ENCODE measurements at places on chromosomes 11 and 22.

- no peak for DNase-seq
These were observed 408.3 kb upstream of the CADM1 start for GRCh38 chr11:115912484-115912945.

DNA sequence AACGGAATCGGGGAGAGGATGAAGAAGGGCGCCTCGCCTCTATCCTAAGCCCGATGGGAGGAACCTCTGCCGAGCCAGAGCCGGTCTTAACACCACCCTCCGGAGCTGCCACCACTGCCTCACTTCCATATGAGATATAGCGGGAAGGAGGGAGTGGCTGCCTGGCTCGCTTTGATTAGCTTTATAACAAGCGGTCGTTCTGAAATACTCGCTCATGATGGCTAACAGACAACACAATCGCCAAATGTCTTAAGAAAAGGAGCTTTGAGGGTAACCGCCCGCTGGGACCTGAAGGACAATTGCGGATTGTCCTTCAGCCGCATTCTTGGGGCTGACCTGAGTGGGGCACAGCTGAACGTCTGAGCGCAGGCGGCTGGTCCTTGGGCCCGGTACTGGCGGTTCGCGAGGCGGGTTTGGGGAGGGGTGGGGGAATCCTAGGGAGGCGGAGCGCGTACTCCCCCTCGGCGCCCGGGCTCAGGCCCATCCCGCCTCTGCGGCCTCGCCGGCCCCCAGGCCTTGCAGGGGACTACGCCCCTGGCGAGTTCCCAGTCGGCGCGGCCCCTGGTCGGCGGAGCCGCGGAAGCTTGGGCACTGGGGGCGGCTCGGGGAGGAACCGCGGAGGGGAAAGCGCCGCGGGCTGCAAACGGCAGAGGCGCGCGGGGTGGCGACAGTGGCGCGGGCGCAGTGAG lies at the start of gene PLAAT5:
TSS of gene PLAAT5 (minus strand) at position 617 of the 689 bp plus-strand sequence. CDS start at position 484, 133 bp downstream.
- DNase-seq, result peak; percentile 36

- DNase-seq, result no peak
These were observed 1018.9 kb downstream of the DLG2 start for GRCh38 chr11:84607975-84608836.

DNA sequence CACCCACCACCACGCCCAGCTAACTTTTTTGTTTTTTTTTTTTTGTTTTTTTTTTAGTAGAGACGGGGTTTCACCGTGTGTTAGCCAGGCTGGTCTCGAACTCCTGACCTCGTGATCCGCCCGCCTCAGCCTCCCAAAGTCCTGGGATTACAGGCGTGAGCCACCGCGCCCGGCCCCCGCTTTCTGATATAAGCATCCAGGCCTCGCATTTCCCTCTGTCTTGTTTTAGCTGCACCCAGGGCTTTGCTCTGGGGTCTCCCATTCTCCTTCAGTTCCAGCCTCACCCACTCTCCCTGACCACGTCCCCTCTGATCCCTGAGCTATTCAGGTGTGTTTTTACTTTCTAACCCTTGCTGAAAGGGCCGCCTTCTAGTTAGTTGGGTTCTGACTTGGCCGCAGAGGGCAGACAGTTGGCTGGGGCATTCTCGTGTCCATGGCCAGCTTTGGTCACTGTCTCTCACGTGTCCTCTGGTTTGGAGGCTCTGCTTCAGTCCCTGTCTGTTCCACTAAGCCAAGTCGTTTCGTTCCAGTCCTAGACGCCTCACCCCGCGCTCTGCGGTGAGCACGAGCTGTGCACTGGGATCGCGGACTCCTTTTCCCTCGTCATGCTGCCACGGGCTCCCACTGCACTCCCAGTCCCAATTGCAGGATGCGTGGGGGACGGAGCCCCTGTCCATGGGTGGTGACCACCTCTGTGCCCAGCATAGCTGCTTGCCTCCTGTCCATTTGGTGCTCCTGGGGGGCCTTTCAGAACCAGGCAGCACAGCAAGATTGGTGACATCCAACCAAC lies 6.0 kb upstream of the TNNT3 start:
- no peak for DNase-seq

DNA sequence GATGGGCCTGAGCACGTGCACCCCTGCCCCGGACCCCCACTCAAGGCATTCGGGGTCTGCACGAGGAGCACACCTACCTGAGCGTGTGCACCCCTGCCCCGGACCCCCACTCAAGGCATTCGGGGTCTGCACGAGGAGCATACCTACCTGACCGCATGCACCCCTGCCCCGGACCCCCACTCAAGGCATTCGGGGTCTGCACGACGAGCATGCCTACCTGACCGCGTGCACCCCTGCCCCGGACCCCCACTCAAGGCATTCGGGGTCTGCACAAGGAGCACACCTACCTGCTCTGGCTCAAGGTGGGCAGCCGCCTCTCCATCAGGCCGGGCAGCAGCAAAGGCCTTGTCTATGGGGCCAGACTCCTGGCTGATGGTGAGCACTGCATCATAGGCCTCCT lies 48.7 kb upstream of the LRRC32 start:
- no peak for DNase-seq

GRCh38 chr22:44180706-44181032 lies at the start of gene PARVG:
PARVG (plus strand) TSS chr22:44180925; CDS start chr22:44183330, 2,405 bp downstream.
- DNase-seq, result peak; percentile 43

DNA sequence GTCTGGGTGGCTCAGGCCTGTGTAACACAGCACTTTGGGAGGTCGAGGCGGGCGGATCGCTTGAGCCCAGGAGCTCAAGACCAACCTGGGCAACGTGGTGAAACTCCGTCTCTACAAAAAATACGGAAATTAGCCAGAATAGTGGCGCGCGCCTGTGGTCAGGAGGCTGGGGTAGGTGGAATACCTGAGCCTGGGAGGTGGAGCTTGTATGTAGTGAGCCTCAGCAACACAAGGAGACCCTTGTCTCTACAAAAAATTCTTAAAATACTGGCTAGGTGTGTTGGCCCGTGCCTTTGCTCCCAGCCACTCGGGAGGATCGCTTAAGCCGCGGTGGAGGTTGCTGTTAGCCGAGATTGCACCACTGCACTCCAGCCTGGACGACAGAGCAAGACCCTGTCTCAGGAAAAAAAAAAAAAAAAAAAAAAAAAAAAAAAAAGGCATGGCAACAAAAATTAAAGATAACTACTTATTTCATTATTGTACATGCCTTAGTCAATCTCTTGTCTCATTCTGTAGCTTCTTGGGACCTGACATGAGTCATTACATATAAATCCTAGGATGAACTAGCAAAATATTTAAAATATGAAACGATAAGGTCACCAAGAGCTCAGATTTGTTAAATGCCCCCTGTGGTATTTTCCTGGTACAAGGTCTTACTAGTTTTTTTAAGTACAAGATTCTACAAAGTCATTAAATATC lies 1.1 kb downstream of the TAF1D start:
- DNase-seq, result peak; percentile 28

GRCh38 chr22:40637183-40638150 lies 948 bp upstream of the MRTFA start:
- DNase-seq, result peak; percentile 67

- no peak for DNase-seq
These were observed 55.5 kb downstream of the CLPB start for GRCh38 chr11:72378704-72379383.

DNA sequence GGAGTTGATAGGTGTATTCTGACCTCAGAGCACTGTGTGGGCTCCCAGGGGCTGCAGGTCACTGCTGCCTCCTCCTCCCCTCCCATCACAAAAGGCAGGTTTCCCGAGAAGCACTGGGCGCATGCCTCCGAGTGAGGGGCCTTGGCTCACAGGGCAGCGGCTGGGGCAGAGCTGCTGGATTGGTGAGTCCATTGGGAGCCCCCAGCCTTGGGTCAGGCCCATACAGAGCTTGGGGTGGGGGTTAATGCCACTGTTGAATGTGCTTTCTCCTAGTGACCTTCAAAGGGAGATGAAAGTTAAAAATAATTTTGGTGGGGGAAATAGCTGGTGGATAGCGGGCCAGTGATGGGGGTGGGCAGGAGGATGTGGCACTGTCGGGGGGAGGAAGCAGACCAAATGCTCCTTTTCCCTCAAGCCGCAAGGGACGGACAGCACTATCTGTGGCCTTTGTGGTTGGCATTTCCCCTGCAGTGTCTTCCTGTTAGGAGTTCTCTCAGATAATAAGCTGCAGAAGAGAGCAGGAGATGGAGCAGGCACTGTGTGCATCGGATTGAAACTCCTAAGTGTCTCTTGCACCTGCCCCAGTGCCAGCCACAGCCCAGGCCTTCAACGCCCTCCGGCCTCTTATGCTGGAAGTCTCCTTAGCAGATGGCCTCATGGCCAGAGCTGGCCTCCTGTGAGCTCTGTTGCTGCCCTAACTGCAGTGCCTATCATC lies 3.2 kb downstream of the TUBA8 start:
- no peak for DNase-seq

DNA sequence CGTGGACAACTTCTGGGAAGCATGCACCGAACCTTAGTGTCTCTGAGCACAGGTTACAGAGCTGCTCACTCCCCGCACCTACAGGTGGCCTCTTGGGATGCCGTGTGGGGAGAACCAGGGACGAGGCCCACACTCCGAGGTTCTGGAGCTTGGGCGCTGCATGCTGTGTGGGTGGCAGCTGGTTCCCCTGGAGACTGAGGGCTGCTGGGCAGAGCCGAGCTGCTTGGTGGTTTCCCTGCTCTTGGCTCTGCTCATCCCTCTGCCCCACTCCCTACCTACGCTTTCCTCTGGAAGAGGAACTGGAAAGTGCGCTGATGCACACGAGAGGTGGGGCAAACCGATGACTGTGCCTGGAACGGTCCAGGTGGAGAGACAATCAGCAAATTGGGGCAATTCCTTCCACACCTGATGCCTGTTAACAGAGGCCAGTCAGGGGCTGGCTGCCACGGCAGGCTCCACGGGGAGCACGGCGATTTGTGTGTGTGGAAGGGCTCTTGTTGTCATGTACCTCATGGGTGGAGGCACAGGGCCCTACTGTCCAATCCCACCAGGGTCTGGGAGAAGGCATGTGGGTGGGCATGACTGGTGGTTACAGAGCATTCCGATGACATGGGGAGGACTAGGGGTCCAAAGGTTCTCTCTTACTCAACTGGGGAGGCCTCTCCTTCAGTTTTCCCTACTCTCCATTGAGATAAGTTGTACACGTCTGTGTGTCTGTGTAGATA lies 60.9 kb downstream of the ST14 start:
- DNase-seq, result no peak

- DNase-seq, result no peak
These were observed 45.0 kb upstream of the VPREB1 start for GRCh38 chr22:22199634-22200033.

GRCh38 chr22:33687464-33687863 lies 232.8 kb downstream of the LARGE1 start:
- DNase-seq, result no peak

GRCh38 chr22:31341386-31342088 lies 4.6 kb downstream of the PATZ1 start:
- DNase-seq, result no peak

GRCh38 chr11:2778630-2779498 lies 79.1 kb upstream of the KCNQ1OT1 start:
- no peak for DNase-seq

GRCh38 chr11:76919887-76920746 lies 59.4 kb downstream of the ACER3 start:
- peak; percentile 67 for DNase-seq

DNA sequence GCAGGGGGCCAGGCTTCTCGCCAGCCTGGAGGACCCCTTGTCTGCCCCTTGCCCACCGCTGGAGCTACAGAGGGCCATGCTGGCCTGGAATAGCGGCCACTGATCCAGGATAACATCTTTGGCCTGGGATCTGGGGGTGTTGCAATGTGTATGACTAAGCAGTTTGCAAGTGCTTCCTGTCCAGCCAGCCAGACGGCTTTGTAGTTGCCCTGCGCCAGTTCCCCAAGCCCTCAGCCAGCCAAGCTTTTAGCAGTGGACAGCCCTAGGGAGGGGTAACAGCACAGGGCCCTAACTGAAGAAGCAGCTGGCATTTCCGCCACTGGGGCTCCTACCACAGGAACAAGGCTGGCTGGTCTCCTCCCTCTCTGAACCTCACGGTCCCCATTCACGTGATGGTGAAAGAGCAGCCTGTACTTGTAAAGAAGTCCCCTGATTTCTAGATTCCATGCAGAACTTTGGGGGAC lies 32.1 kb downstream of the UQCR10 start:
- no peak for DNase-seq

DNA sequence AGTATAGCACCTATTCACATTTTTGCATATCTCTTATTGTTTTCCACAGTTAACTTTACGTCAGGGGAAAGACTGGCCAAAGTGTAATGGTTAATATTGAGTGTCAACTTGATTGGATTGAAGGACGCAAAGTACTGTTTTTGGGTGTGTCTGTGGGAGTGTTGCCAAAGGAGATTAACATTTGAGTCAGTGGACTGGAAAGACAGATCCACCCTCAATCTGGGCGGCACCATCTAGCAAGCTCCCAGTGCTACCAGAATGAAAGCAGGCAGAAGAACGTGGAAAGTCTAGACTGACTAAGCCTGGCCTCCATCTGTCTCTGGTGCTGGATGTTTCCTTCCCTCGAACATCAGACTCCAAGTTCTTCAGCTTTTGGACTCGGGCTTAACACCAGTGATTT lies 1900.7 kb upstream of the RAG2 start:
- no peak for DNase-seq

- no peak for DNase-seq
These were observed 61.6 kb downstream of the SIK2 start for GRCh38 chr11:111663820-111664219.

DNA sequence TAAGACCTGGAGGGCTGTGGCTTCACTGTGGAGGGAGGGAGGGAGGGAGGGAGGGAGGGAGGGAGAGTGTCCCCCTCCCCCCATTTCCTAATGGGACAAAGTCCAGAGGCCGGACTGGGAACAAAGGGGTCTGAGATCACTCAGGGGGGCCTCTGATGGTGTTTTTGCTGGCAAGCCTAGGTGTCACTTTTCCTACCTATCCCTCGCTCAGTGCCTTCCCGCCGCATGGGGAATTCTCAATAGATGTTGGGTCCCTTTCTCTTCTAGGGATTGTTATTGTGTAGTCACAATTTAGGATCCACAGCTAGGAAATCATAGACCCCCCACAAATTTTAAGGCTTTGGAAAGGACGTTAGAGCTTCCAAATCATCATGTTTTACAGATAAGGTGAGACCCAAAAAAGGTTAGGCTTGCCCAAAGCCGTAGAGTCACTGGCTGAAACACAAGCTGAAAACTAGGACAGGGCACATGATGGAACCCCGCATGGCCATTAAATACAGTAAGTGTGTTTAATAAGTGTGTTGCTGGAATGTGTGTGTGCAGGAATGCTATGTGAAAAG lies 4.8 kb upstream of the FTH1 start:
- DNase-seq, result no peak

DNA sequence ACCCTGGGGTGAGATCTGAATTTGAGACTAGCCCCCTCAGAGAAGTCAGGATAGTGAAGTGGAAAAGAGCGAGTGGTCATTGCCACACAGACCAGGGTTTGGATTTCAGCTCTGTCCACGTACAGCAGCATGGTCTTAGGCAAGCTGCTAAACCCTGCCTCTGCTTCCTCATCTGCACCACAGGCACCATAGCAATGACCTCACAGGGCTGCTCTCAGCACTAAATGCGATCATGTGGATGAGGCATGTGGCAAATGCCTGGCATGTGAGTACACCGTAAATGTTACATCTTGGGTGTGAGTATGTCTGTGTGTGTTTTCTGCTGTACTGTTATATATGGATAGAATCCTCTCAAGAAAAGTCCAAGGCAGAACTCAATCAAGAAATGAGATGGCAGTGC lies 15.8 kb downstream of the NAV2 start:
- DNase-seq, result no peak

All from CD4-positive, alpha-beta T cell treated with Interleukin-6 for 4 hours (primary cell).